ENCODE measurements at places on chromosomes 7 and 10.
A peak's percentile ranks its signal among the peaks of the same experiment; 100 is the strongest.

GRCh38 chr7:17184805-17185689 is 113.4 kb upstream of the AHR start:
- no peak for DNase-seq

GRCh38 chr7:125122173-125122572 is 192.5 kb upstream of the POT1 start:
- no peak for DNase-seq

DNA sequence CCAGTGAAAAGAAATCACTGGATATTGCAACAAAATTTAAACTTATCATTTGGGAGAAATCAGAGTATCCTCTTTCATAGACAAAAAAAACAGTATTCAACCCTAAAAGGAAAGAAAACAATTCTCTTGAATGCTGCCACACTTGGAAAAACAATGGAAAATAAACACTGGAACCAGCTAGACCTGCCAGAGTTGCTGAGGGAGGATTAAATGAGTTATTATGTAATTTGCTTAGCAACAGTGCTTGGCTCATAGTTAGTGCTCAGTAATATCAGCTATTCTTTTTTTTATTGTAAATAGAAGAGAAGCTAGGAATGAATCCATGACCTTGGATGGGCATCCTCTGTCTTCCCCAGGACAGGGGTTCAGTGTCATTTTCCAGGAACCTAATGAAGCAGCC is 11.0 kb upstream of the ZNF273 start:
- no peak for DNase-seq

DNA sequence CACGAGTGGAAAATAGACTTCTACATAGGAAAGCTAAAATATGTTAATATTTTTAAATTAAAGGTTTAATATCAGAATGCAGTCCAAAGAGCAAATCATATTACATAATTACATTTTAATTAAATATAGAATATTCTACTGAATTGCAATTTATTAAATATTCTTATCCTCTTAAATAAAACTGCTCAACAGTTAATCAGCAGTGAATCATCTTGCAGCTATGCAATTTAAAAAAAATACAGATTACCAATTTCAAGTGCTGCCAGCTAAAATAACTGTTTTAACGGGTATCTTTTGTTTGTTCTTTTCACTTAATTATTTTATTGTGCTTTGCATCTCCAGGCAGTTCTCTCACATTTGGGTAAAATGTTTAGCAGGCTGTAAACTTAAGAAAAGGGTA is 82.2 kb downstream of the ZNRF2 start:
- DNase-seq: no peak

GRCh38 chr7:111653846-111654245 is 91.6 kb upstream of the IMMP2L start:
- DNase-seq: no peak

DNA sequence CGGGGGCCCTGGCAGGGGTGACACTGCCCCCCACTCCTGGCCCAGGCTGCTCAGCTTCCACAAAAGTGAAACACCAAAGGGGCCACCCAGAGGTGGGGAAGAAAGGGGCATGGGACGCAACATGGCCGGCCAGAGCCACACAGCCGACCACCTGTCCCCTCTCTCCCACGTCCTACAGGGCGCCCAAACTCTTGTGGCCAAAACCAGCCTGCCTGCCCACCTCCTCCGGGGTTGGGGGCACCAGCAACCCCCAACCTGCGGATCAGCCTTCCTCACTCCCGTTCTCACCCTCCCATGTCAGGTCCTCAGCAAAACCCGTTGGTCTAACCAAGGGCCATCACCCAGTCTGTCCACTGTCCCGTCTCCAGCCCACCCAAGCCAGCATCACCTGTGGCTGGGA is 79.5 kb upstream of the DNAAF5 start:
- DNase-seq: no peak

DNA sequence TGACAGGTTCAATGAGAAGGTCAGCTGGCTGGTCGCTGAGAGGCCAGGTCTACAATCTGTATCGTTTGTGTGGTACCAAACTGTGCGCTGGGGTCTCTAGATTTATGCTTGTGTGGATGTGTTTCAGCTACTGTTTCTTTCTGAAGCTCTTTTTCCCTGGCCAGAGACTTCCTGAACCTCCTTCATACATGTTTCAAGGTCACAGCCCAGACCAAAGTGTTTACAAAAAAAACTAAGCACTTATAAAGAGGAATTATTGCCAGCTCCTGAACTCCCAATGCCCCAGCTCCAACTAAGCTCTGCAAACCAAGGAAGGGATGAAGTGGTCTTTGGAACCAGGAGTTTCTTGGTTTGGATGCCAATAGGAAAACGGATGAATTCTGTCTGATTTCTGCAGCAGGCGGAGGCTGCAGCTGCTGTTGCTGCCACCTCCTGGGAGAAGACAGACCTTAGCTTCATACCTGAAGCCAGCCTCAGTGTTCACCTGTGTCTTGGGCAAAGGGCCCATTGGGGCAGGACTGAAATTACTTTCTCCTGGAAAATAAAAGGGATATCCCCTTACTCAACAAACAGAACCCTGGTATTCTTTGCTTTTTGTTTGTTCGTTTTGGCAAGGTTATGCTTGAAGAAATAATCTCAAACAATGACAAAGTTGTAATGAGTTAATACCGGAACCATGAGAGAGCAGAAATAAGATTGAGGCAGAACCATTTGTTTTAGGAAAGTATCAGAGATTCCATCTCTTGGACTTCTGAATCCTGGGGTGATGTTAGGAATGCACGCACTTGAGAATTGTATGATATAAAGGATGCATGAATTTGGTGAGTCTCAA is 24.6 kb upstream of the MKLN1 start:
- no peak for DNase-seq

DNA sequence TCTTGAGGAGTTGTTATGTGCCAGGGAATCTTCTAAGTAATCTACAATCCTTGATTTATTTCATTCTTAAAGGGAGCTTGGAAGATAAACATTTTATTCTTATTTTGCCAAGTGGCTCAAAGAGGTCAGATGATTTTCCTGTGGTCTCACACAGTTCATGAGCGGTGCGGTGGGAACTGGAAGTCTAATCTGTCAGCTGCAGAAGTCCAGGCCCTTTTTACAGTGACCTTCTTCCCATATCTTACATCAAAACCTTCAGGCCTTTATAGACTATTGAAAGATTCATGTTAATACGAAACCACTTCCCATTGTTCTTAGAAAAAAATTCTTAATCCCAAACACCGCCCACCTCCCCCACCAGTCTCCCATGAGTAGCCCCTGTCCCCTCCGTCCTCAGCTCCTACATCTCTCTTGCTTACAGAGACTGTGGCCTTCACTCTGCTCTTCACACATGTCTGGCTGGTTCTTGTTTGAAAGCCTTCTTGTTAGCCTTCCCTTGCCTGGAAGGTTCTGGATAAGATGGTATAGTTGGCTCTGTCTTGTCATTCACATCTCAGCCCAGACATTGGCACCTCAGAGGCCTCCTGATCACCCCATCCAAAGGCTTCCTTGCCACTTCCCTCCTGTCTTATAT is 61.5 kb downstream of the ITGA8 start:
- DNase-seq: no peak

DNA sequence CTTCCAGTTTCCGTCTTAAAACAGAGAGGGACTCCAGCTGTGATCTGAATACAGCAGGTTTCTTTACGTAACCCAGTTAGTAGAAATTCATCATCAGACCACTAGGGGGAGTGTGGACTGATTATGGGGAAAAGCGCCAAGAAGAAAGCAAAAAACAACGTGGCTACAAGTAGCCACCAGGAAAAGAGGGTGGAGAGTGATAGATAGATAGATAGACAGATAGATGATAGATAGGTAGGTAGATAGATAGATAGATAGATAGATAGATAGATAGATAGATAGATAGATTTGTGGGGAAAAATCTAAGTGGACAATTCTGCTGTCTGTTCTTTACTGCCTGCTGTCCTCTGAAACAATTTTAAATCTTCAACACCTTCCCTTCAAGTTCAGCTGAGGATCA is 12.7 kb upstream of the AKR1B10 start:
- peak; percentile 41 for DNase-seq

- DNase-seq: no peak
Observed at GRCh38 chr10:124316326-124316725, 102.4 kb downstream of the OAT start.

GRCh38 chr7:77337456-77337990 is 78.6 kb downstream of the GSAP start:
- DNase-seq: no peak

- no peak for DNase-seq
Observed at GRCh38 chr10:48507933-48508790, 96.7 kb downstream of the ARHGAP22 start.

- DNase-seq: no peak
Observed at GRCh38 chr7:159039716-159040115, 105.0 kb downstream of the VIPR2 start.

GRCh38 chr10:15718694-15719048 is 1.1 kb downstream of the ITGA8 start:
- DNase-seq: no peak

- DNase-seq: no peak
Observed at GRCh38 chr10:129696636-129697035, 229.6 kb downstream of the MGMT start.

- no peak for DNase-seq
Observed at GRCh38 chr10:130023454-130024230, 59.6 kb upstream of the EBF3 start.

GRCh38 chr7:36119005-36119706 is 33.9 kb upstream of the EEPD1 start:
- no peak for DNase-seq

GRCh38 chr10:86390337-86391120 is 23.9 kb upstream of the GRID1 start:
- no peak for DNase-seq
